T-helper 2 cell (primary cell): ENCODE measurements at places on chromosomes 2 and 18.
A peak's percentile ranks its signal among the peaks of the same experiment; 100 is the strongest.

DNA sequence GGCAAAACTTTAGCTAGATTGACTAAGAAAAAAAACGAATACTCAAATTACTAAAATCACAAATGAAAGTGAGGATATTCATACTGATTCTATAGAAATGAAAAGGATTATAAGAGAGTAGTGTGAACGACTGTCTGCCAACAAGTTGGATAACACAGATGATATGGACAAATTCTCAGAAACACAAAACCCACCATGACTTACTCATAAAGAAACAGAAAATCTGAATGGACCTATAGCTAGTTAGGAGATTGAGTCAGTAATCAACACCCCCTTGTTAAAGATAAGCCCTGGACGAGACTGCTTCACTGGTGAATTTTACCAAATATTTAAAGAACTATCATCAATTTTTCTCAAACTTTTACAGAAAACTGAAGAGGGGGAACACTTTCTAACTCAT, 108.8 kb upstream of the TMEM200C start:
- DNase-seq = no peak

GRCh38 chr18:80181642-80182461, 65.5 kb downstream of the PARD6G start:
- DNase-seq = no peak

DNA sequence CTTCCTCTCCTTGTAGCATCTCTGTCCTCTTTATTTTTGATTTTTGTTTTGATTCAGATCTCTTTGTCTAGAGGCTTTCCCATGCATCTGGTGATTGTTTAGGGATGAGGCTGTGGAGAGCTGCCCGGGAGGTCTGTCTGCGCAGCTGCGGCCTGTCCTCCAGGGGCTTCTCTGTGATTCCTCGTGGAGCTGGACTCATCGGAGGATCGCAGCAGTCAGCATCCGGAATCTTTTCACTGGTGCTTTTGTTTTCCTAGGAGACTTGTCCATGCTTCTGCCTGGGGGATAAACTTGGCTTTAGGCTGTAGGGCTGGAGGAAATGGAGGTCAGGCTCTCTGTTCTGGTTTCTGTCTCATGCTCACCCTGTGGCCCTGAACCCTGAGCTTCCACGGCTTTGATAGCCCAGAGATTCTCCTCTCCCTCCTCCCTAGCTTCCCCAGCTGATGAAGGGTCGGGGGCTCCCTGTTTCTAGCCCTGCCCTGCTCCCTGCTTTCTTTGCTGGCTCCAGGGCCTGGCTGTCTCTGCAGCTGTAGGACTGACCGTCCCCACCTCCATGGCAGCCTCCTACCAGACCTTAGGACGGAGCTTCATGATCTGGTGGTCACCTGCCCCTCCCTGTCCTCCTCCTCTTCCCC, 35.5 kb downstream of the ZNF532 start:
- no peak for DNase-seq

DNA sequence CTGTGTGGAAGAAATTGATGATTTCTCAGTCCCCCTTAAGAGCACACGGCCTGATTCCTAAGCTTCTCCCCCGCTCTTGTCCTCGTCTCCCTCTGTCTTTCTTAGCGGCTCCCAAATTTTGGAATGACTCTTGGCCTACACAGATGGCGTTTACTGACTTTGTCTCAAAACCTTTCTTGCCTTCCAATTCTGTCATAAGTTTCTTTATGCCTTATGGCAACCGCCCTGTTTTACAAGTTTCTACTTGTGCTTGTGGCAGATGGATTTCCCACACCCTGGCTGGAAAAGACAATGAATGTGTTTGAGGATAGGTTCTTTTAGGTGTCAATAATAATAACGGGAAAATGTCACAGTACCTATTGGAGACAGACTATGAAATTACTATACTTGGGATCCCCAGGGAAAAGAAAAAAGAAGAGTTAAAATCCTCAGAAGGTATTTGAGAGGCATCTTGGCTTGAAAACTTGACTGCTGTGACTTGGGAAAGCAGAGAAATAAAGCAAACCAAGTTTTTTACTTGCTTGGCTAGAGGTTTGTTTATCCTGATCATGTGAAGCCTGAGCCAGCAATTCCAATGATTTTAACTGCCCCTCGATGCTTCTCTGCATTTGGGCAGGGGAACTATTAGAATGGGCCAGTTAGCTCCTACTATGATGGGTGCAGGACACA, 276.4 kb downstream of the HRH4 start:
- no peak for DNase-seq

GRCh38 chr2:219560037-219560892, 11.1 kb downstream of the OBSL1 start:
- DNase-seq = no peak

- no peak for DNase-seq
Measured at GRCh38 chr2:24955232-24955631, 16.5 kb downstream of the DNAJC27 start.

- DNase-seq = no peak
Measured at GRCh38 chr2:114699423-114699944, 257.0 kb downstream of the DPP10 start.

GRCh38 chr18:6001867-6002266, 106.5 kb upstream of the TMEM200C start:
- DNase-seq = no peak

GRCh38 chr18:189254-189653, 30.9 kb downstream of the USP14 start:
- DNase-seq = no peak

- DNase-seq = peak; percentile 13
Measured at GRCh38 chr2:34012715-34013302, 413.7 kb upstream of the FAM98A start.

GRCh38 chr2:38547791-38548190, 54.9 kb downstream of the HNRNPLL start:
- DNase-seq = no peak

DNA sequence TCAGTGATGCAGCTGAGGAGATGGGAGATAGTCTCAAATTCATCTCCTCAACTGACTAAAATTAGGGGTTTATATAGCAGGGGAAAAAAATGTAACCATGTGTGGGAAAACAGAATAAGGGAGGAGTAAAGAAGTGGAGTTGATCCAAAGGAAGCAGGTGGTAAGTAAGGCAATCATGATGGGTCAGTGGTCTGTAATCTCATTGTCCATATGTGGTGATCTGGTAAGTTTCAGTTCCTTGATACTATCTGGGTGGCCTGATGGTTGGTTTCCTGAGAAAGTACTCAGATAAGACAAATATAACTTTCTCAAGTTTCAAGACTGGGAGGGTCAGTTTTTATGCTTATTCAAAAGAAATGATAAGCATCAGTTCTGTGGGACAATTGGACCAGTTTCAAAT, 312.3 kb upstream of the KCNJ3 start:
- no peak for DNase-seq

DNA sequence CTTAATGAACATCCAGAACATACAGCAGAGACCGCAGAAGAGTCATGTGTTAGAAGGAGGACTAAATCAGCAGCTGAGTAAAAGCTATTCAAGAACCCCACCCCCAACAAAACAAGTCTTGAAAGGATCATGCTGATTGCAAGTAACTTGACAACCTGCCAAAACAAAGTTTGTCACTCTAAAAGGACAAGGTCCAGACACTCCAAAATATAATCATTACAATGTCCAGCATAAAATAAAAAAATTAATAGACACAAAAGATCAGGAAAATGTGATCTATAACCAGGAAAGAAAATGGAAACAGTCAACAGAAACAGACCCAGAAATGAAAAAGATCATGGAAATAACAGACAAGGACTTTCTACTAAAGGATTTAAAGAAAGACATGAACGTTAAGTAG, 28.5 kb downstream of the CCDC88A start:
- DNase-seq = no peak

GRCh38 chr2:4515871-4516761, 812.7 kb downstream of the DCDC2C start:
- no peak for DNase-seq

GRCh38 chr2:140947236-140947635, 1183.6 kb downstream of the LRP1B start:
- DNase-seq = no peak

- DNase-seq = no peak
Measured at GRCh38 chr2:119433636-119434327, 2.1 kb downstream of the TMEM37 start.
